ENCODE measurements at places on chromosomes 7 and 10.

GRCh38 chr7:102285540-102286236, 980 bp upstream of the SH2B2 start:
- DNase-seq = no peak

- no peak for DNase-seq
These were observed 187.3 kb upstream of the AUTS2 start for GRCh38 chr7:69411018-69411417.

GRCh38 chr7:55260171-55260570, 105.0 kb upstream of the LANCL2 start:
- no peak for DNase-seq

- DNase-seq = no peak
These were observed 11.1 kb upstream of the ACSL5 start for GRCh38 chr10:112362833-112363232.

DNA sequence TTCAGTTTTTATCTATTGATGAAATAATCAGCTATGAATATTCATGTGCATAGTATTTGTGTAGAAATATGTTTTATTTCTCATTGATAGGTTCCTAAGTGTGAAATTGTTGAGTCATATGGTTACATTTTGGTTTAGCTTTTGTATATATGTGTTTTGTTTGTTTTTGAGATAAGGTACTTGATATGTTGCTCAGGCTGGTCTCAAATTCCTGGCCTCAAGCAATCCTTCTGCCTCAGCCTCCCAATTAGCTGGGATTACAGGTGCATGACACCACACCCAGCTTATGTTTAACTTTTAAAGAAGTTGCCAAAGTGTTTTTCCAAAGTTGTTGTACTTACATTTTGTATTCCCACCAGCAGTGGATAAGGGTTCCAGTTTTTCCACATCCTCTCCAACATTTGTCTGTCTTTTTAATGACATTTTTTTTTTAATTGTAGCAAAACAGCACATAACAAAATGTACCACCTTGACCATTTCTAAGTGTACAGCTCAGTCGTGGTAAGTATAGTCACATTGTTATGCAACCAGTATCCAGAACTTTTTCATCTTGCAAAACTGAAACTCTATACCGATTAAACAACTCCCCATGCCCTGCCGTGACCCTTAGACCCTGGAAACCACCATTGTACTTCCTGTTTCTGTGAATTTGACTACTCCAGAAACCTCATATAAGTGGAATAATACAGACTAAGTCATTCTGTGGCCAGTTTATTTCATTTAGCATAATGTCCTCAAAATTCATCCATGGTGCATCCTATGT, 12.6 kb upstream of the UBE2D1 start:
- DNase-seq = no peak

- DNase-seq = no peak
These were observed 272.6 kb upstream of the NPSR1 start for GRCh38 chr7:34385384-34385783.

DNA sequence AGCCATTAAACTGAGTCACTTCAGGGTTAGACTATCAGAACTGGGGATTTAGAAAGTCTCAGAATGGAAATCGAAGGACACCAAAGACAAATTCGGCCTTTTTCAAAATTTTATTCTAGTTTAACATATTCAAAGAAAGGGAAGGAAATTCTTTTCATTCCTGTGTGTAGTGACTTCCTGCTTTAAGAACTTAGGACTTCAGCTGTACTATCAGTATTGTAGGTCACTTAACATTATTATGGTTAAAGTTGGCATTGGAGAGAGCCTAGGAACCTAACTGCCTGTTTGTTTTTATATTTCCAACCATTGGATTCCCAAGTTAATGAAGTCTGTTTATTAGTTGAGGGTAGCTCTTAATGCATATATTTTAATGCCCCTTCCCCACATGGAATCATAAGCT, 63.7 kb downstream of the PTEN start:
- DNase-seq = no peak

Measured in NCI-H1417 (cell line).